Muscle of back (tissue), 13 donors: ENCODE measurements at places on chromosomes 7 and 10. TPM values are rescaled to one million over a fixed set of nuclear protein-coding genes. Genes with fewer than 3 reads are reported as not detected.

- DNase-seq, result no peak
Measured at GRCh38 chr10:109126016-109126415, 797.3 kb downstream of the XPNPEP1 start.

GRCh38 chr10:35211390-35211789 lies 84.7 kb downstream of the CREM start:
- no peak for DNase-seq

GRCh38 chr10:103712898-103713498 lies 142.4 kb downstream of the SH3PXD2A start:
- peak; percentile 65 for DNase-seq

The SEMA4G gene
- polyA plus RNA-seq, result 6.4 TPM

The NRAP gene
- 24.3 TPM for polyA plus RNA-seq

GRCh38 chr7:89681448-89681847 lies 472.8 kb upstream of the STEAP1 start:
- DNase-seq, result no peak

GRCh38 chr7:33900501-33900900 lies 4.8 kb upstream of the BMPER start:
- DNase-seq, result no peak

- no peak for DNase-seq
Measured at GRCh38 chr10:77578583-77579227, 58.9 kb downstream of the KCNMA1 start.

- DNase-seq, result no peak
Measured at GRCh38 chr7:29394321-29394720, 169.3 kb upstream of the PRR15 start.

DNA sequence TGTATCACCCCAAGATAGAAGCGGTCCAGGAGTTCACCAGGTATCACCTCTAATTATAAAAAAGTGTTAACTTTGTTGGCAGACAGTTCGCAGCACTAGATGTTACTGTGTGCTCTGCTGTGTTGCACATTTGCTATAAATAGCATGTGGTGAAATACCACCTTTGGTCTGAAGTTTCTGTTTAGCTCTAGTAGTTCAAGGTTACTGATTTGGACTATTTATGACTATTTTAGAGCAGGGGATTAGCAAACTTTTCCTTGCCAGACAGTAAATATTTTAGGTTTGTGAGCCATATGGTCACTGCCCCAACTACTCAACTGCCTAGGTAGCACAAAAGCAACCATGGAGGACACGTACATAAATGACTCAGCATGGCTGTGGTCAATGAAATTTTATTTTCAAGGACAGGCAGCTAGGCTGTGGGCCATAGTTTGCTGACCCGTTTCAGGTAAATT lies 16.5 kb downstream of the DENND10 start:
- no peak for DNase-seq

DNA sequence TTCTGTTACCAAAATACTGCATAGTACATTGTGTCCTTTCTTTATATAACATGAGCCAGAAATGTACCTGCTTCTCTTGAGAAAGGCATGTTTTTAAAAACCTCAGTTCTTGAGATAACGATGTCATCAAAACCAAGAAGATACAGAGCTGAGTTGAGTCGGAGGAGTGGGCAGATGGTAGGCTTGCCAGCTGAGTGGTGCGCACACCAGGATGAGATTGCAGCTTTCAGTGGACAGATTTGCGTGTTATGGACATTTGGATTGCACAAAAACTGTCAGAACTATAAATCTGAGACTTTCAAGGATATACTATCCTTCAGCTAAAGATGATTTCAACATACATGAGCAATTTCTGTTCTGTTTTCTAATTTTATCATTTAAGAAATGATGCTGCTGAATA lies 25.0 kb downstream of the PRKAR2B start:
- no peak for DNase-seq

The C10orf143 gene
- polyA plus RNA-seq, result 3.4 TPM

DNA sequence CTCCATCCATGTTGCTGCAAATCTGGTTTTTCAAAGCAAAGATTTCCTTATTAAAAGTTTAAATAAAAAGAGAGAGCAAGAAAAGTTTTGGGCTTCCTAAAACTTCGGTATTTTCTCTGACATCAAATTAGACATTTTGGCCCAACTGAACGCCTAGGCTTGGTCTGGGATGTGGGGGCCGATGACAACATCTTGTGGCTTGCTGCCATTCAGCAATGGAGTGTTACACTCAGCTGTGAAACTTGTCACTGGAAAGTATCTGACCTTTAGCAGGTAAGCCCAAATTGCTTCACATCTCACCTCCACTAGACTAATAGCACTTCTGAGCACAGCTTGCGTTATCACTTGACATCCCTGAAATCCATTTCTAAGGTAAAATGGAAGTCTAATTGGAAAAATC lies 320.6 kb downstream of the GATA3 start:
- DNase-seq, result no peak

The KLF14 gene
- 1.5 TPM for polyA plus RNA-seq

- DNase-seq, result no peak
Measured at GRCh38 chr7:105786520-105787470, 89.6 kb downstream of the ATXN7L1 start.

DNA sequence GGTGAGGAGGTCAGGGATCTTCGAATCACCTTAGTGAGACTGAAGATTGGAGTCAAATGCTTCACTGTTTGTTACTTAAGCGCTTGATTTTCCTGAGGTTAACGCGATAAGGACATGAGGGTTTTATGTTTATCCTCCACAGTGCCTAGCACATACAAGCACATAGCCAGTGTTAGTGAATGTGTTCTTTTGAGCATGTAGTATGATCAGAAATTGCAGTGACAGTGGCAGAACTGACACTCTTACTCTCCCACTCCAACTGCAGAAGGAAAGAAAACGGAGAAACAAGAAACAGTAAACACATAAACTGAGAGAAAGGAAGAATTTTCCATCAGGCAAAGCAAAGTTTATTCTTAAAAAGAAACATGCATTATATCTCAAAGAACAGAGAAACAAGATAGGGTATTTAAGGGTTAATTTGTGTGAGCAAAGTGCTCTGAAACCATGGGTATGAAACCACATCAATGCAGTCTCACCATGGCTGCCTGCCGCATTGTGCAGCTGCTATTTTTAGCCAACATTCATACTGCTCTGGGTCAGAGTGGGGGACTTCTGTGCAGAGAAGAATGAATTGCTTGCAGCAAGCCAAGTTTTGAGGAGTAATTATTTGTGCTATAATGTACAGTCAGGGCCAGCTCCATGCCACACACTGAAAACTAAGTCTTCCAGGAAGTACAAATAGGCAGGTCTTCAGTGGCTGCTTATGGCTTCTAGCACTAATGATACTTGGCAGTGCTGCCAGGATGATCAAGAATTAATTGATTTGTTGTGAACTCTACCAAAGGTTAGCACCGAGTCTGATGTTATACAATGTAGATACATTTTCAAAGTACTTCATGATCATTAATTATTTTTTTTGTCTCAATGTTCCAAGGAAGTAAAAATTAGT lies 152.0 kb downstream of the MACC1 start:
- peak; percentile 15 for DNase-seq

The GAD2 gene
- polyA plus RNA-seq, result 0.04 TPM

DNA sequence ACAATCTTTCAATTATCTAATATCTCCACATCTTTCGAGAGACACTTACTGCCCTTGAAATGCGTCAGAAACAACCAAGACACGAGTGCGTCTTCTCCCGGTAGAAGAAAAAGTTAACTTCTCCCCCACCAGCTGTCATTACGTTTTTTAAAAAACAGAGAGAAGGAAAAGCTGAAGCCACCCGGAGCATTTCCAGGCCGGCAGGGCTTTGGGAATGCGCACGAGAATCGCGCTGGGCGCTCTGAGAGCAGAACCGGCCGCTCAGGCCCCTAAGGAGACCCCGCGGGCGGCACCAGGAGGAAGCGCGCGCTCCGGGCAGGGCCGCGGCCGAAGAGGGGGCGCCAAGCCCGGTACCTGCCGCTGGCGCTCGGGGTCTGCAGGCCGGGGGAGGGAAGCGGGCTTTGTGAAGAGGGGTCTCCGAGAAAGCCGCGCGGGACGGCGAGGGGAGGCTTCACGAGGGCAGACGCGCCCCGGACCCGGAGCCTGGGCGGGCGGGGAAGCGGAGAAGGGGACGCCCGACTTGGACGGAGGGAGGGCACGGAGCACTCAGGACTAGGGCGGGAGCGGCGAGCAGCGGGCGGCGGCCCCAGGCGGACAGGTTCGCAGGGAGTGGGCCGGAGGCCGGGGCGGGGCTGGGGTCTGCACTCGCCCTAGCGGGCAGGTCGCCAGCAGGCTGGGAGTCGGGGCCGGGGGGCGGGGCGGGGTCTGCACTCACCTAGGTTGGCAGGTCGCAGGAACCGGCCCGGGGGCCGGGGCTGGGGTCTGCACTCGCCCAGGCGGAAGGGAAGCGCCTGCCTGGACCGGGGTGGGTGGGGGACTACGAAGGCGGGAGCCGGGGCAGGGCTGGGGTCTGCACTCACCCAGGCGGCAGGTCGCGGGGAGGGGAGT lies 932 bp downstream of the ESYT2 start:
- DNase-seq, result no peak

DNA sequence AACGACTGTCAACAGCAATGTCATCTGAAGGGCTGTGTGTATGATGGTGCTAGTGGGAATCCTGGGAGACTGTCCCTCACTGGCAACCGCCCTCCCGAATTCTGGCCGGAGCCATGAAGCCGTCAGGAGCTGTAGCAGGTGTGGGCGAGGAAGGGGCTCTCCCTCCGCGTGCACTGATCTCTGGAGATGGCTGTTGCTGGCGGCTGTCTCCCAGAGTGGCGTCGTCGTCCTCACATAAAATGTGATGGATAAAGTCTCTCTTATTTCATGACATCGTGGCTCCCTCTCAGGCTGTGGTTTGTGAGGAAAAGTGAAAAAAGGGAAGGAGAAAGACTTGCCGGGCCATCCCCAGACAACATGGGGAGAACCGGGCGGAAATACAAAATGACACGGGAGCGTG lies 216.5 kb downstream of the DNAJB6 start:
- no peak for DNase-seq
